ENCODE measurements at places on chromosomes 12 and 14.

DNA sequence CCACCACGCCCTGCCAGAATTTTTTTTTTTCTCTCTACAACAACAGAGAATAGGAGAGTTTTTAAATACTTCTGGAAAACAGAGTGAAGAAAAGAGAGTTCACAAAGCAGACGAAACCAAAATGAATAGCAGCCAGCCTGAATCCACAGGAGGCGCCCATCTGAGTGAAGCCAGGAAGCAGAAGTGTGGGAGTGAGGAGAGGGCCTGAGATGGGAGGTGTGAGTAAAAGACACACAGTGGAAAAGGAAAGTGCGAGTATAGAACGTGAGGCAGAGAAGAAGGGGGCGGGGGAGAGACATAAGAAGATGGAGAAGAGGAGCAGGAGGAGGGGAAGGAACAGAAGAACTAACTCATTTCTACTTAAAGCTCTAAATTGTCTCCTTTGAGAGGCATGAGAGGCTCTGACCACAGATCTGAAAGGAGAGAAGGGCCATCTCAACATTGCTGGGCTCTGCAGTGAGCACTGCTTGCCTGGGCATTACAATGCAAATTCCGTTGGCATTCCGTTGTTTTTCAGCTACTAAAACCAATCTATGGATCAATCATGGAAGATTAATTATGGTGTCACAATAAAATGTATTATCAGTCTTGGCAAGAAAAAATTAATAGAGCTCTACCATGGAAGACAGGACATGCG is 140.1 kb upstream of the CPSF6 start:
- no peak for DNase-seq

DNA sequence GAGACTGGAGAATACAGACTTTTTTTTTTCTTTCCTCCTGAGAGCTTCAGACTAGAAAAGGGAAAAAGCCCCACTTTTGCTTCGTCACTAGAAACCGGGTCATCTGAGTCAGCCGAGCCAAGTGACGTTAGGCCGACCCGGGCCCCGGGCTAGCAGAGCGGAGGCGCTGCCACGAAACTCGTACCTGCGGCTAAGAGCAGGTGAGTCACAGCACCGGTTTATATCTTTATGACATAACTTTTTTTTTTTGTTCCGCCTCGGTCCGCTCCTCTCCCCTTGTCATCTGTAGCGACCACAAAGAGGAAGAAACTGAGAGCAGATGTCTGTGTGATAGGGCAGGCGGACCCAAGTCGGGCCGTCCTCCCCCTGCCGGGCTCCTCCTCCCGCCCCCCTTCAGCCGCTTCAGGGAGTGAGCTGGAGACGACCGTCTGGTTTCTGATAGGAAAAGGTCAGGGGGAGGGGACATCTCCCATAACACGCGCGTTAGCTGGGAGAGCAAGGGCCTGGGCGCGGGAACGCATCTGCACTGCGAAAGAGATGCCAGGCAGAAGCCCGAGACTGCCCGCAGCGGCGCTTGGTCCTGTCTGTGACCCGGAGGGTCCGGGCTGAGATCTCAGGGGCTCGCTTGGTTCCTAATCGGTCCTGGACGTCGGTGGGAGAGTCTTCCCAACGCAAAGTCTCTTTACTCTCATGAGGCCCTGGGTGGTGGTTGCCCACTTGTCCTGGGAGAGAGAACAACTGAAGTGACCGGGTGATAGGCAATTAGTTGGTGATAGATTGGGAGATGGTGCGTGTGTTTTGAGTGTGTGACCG is 586 bp downstream of the TTC6 start:
- DNase-seq, result no peak

- DNase-seq, result no peak
Measured at GRCh38 chr12:79566452-79567174, 124.2 kb downstream of the PAWR start.

DNA sequence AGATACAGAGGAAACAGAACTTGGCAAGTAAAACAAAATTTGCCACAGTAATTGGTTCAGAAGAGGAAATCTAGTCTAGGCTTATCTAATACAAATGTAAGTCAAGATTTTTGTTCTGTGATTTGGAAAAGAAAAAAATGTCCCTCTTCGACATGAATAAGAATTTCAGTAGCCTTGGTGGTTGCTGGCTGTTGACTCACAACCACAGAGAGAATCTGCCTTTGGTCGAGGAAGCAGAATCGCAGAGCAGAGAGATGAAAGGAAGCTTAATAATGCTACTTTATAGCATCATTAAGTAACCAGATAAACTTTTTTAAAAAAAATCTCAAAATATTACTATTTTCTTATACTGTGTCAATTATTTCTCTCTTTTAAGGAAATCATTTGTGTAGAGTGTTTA is 1096.6 kb downstream of the FLRT2 start:
- DNase-seq, result no peak

DNA sequence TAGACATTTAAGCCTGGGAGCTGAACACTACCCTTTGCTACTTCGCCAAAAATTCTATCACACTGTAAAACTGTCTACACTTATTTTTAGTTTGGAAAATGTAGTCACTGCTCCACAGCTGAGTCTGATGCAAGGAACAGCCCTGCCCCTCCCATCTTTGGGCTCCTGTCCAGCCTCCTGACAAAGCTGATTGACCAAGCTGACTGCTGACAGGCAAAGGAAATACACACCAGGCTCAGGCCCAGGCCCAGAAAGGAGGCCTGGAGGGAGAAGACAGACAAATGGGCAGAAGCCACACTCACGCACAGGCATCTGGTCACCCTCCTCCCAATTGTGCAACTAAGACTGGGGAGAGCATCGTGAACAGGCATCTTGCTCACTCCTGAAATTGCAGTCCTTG is 55.3 kb downstream of the ISCA2 start:
- no peak for DNase-seq

DNA sequence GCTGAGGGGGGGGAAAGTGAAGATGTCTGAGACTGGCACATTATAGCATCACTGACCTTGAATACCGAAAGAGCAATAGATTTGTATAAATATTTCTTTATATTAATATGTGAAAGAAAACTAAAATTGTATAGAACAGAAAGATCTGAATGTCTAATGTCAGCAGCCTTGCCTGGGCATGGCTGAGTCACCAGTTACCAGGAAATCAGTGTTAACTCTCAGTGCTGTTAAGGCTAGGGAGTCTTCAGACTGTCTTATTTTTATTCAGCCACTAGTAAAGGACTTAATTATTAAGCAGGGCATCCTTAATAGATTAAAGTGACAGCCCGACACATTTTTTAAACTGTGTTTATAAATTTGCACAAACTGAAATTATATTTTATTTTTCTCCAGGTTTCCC is 122.9 kb upstream of the AEBP2 start:
- no peak for DNase-seq

DNA sequence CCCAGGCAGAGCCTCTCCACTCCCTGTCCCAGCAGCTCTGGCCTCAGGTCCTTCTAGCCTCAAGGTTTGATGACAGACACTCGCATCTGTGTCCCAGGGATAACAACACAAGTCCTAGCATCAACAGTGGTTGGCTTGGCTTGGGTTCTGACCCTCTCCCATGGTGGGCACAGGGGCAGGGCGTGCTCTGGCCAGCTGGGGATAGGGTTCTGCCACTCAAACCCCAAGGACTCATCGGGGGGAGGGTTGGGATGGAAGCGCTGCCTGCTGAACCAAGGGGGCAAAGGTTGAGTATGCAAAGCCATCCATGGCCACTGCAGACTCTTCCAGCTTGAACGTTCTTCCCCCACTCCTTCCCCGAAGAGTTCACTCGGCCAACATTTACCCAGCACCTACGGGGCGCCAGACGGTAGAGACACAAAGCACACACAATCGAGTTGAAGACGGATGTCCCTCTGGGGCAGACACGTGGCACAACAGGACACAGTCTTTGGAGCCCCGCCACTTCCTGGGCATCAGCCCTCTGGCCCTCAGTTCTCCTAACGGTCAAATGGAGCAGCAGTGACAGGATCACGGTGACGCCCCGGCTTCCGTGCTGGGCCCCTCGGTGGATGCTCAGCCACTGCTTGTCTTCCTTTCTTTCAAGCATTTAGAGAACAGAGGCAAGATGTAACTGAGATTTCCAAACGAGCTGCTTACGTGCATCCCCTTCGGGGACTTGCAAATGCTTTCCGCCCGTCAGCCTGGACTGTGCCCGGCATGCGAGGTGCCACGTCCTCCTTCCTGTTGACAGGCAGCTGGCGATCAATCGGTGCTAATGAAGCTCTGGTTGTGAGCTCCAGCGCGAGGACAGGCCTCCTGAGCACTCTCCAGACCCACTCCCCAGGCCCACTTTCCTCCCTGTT is 42.6 kb downstream of the DLK1 start:
- DNase-seq, result no peak

DNA sequence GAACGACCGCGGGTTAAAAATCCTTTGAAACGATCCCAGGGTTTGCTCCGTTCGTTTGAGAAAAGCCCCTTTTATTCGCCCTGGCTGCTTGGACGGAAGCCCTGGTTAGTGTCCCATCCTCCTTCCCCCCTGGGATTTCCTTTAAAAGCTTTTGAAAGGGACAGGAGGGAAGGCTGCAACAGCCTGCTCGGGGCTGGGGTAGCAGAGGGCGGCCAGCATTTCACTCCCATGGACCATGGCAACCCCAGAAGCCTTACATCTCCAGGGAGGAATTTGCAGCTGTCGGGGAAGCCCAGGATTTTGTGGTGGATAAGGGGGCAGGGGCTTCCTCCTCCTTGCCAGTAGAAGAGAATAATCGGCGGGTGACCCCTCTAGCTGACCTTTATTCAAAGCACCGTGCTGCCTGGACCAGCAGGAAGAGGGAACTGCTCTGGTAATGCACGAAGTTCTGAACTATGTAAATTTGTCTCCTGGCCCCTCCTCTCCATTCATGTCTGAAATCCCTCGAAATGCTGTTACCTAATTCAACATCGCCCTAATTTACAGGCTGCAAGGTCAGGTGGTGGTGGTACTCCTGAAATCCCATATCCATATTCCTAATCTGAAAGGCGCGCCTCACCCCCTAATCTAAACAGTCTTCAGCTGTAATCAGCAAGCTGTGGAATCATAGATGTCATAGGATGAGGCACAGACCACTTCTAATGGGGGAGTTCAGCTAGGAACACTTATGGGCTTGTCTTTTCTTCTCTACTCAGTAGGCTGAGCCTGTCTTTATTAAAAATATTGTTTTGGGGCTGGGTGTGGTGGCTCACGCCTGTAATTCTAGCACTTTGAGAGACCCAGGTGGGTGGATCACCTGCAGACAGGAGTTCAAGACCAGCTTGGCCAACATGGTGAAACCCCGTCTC is 1.0 kb upstream of the CLIP1 start:
- DNase-seq, result no peak

GRCh38 chr14:97275276-97275675 is 478.1 kb downstream of the VRK1 start:
- DNase-seq, result no peak

GRCh38 chr12:92796650-92797049 is 93.9 kb downstream of the PLEKHG7 start:
- DNase-seq, result no peak

DNA sequence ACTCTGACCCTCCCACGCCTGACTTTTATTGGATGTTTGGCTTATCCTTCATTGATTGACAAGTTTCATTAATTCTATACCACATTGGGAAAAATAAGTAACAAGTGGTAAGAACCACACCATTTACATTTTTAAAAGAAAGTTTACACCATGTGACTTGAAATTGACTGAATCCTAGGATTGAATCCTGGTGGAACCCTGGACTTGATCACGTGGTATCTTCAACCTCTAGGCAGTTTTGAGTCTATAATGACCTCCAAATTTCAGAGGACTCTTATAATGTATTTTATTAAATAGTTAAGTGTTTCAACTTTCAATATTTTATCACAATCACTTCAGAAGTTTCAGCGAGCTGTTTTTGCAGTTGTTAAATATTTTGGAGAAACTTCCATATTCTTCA is 172.0 kb downstream of the SLC6A15 start:
- no peak for DNase-seq

DNA sequence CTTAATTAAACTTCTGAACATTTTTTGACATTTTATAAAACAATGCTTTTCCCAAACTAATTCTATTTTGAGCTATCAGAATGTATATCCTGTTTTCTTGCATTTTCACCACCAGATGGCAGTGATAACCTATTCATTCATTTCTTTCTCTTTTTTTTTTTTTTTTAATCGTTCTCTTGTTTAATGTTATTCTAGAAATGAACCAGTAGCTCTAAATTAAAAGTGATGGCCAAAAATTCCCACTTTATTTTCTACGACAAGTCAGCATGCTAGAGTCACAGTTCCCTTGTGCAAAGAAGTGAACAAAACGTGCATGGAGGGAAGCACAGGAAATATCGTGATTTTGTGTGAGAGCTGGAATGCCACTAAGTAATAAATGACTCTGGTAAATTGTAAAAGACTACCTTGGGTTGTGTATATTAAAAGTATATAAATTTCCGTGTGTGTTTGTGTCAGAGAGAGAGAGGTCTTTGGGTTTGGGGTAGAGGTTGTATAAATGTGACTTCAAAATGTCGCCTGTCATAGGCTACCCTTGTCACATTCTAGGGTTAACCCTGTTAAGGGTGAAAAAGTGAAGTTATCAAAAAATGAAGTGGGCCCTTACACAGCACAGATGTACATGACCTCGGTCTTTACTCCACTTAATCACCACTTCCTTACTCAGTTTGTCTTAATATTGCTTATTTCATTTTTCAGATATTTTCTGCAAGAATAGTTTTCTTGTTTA is 40.4 kb upstream of the LDHB start:
- no peak for DNase-seq

DNA sequence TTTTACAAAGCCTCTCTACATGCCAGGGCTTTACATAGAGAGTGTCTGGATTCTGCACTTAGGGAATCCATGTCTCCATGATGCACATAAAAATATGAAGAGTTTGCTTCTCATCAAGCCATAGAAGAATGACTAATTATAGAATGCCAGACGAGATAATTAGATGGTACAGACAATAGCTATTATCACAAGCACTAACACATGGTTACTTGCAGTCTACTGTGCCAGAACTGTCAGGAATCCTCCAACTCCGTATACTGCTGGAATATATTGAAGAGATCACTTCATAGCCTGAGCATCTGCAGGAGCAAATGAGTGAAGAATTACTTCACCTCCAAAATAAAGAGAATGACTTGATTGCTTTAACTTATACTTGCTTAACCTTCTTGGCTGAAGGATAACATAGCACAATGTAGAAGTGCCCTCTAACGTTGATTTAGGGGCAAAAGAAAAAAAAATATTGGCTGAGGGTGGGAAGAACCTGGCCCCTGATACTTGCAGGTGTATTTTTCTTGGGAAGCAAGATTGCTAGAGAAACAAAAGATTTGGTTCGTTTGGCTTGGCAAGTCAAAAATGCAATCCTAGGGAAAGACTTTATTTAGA is 272.8 kb upstream of the FAR2 start:
- no peak for DNase-seq

DNA sequence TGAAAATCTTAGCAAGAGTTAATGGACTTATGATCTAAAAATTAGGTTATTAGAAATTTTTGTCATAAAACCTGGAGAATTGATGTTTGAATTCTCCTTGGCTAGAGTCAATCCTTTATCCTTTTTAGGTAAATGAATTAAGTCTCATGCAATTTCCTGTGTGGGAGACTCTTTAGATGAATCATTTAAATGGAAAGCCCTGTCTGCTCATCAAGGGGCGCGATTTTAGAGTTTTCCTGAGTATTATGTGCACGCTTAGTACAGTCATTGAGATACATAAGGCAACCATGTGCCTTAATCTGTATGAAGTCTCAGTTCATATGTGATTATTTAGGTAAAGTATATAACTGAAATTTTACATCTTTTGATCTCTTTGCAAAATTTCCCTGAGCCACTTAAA is 974.7 kb downstream of the NRXN3 start:
- no peak for DNase-seq
